ENCODE measurements at places on chromosomes 16 and 17. TPM values are rescaled to one million over a fixed set of nuclear protein-coding genes. Genes with fewer than 3 reads are reported as not detected.
A peak's percentile ranks its signal among the peaks of the same experiment; 100 is the strongest.

BCL6B gene
- 16.4 TPM for total RNA-seq

ABAT gene
- 1.8 TPM for total RNA-seq

KRTAP2-3 gene
- not detected for total RNA-seq

SHCBP1 gene
- 0.11 TPM for total RNA-seq

LAT gene
- total RNA-seq, result 53.4 TPM

WIPF2 gene
- total RNA-seq, result 11.2 TPM

AXIN2 gene
- 27.5 TPM for total RNA-seq

DNA sequence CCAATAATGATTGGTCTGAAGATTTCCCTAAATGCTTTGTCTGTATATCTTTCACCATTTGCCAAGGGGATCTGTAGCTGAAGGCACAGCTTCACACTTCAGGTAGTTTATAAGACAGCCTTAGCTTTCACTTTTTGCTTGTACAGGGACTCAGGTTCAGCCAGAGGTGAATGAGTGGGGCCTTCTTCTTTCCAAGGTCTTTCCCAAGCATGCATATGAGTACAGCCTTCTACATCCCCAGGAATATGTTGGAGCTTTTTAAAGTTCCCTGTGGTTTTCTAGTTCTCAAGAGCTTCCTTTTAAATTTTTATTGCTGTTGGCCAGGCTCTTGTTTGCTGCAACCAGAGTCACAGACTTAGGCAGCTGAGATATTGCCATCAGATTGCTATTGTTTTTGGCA lies 17.9 kb upstream of the SPDYE4 start:
- H3K27me3 ChIP-seq, result no peaks in the 10 kb centered on the region
- H3K36me3 ChIP-seq, result no peaks in the 10 kb centered on the region
- H3K4me1 ChIP-seq, result peaks cover 18% of the 10 kb centered on the region
- H3K4me3 ChIP-seq, result no peak overlapping the region

GRCh38 chr16:11386791-11387546 lies 41.7 kb downstream of the RMI2 start:
- no peaks in the 10 kb centered on the region for H3K4me1 ChIP-seq
- DNase-seq, result no peak
- H3K36me3 ChIP-seq, result no peaks in the 10 kb centered on the region
- H3K4me3 ChIP-seq, result no peak overlapping the region
- no peak overlapping the region for H3K27ac ChIP-seq
- no peaks in the 10 kb centered on the region for H3K27me3 ChIP-seq

- H3K4me3 ChIP-seq, result no peak overlapping the region
- no peaks in the 10 kb centered on the region for H3K27me3 ChIP-seq
- H3K27ac ChIP-seq, result peak overlapping the region; percentile 87
- H3K4me1 ChIP-seq, result peaks cover 41% of the 10 kb centered on the region
Observed at GRCh38 chr17:20266806-20267458, 200.4 kb downstream of the LGALS9B start.

DNA sequence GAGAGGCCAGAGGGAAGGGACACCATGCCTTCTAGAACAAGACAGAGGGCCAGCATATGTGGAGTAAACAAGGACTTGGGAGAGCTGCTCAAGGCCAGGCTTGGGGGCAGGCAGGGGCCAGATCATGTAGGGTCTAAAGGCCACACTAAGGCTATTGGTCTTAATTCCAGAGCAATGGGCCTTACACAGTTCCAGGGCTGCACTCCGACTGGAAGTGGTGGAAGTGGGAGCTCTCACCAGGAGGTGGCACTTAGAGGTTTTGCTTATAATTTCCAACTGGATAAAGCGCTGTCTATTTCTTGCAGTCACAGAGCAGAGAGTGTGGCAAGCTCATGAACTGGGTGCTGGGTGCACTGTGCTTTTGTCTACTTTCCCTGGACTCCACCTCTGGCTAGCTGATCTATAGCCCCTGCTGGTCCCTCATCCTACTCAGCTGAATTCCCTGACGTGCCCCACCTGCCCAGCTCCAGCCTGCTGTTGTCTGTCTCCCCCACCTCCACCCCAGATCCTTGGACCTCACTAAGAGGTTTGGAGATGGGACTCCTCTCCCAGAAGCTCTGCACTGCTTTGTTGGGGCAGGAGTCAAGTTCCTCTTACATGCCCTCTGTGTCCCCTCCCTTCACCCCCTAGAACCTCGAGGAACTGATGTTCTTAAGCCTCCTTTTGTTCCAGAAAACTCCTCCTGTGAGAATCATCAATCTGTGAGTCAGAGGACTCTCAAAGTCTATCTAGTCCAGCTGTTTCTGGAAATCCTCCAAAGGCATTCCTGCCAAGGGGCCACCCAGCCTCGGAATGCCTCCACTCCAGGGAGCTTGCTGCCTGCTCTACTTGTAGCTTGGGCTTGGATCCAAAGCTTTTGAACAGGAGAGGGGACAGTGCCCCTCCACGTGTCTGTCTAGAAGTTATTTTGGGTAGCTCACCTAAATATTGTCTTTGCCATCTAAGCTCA lies 48.1 kb upstream of the KSR1 start:
- H3K36me3 ChIP-seq, result no peaks in the 10 kb centered on the region
- no peaks in the 10 kb centered on the region for H3K27me3 ChIP-seq

DNA sequence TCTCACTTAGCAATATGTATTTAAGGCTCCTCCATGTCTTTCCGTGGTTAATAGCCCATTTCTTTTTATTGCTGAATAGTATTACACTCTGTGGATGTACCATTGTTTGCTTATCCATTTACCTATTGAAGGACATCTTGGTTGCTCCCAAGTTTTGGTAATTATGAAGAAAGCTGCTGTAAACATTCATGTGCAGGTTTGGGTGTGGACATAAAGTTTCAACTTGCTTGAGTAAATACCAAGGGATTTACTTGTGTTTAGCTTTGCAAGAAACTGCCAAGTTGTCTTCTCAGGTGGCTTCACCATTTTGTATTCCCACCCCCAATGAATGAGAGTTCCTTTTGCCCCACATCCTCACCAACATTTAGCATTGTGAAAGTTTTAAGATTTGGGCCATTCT lies 9.5 kb downstream of the LRRC36 start:
- no peak overlapping the region for H3K4me3 ChIP-seq
- no peak for DNase-seq
- H3K27me3 ChIP-seq, result no peaks in the 10 kb centered on the region
- no peaks in the 10 kb centered on the region for H3K4me1 ChIP-seq
- no peak overlapping the region for H3K27ac ChIP-seq
- H3K36me3 ChIP-seq, result no peaks in the 10 kb centered on the region

DNA sequence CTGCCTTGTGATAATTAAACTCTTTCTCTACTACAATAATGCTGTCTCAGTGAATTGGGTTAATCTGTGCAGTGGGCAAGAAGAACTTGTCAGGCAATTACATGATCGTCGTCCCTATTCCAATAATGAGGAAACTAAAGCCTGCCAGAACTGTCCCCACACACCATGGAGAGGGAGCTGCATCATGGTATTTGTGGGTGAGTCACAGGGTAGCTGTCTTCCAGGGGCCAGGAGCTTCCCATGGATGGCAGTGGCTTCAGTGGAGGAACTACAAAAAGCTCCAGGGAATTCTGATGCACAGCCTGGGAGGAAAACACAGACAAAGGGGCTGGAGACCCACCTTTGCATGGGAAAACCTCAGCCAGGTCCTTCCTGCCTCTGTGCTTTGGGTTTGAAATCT lies 83.3 kb upstream of the C16orf82 start:
- H3K4me1 ChIP-seq, result no peaks in the 10 kb centered on the region
- H3K27me3 ChIP-seq, result no peaks in the 10 kb centered on the region
- H3K4me3 ChIP-seq, result no peak overlapping the region
- H3K36me3 ChIP-seq, result no peaks in the 10 kb centered on the region
- no peak for DNase-seq
- no peak overlapping the region for H3K27ac ChIP-seq

DNA sequence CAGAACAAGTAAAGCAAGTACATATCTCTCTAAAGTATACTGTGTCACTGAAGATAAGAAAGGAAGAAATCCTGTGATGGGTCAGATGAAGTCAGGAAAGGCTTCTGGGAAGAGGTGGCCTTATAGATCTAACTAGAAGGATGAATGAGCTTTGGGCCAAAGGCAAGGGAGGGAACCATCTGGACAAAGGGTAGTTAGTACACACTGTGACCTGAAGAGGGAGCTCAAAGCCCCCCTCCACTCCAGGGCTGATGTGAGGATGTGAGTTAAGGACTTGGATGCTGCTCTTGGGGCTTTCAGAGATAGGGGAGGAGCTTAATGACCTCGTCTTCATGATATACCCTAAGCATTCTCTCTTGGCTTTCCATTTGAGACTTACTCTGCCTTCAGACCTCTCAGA lies 185.3 kb upstream of the CACNG3 start:
- no peak overlapping the region for H3K4me3 ChIP-seq
- H3K36me3 ChIP-seq, result no peaks in the 10 kb centered on the region
- no peaks in the 10 kb centered on the region for H3K4me1 ChIP-seq
- no peaks in the 10 kb centered on the region for H3K27me3 ChIP-seq
- no peak for DNase-seq
- H3K27ac ChIP-seq, result no peak overlapping the region

DNA sequence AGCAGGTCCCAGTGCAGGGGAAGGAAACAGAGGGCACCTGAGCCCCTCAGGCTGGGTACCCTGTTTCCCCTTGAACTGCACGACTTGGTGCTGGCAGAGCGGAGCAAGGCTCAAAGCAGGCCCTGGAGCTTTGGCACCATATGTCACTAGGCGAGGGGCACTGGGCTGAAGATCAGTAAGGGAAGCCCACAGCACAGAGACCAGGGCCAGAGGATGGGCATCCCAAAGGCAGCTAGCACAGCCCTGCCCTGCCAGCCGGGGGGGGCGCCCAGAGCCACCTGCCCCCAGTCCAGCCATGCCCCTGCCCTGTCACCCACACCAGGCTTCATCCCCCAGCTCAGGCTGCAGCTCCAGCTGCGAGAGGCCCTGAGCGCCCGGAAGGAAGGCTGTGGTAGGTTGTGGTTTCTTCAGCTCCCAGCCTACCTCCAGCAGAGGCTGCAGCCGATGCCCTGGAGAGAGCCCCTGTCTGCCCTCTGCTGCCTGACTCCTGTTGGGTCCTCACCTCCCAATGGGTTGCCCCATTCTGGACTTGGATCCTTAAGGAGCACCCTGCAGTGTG lies 10.9 kb downstream of the NHERF1 start:
- H3K27ac ChIP-seq, result peak overlapping the region; percentile 36
- H3K36me3 ChIP-seq, result no peaks in the 10 kb centered on the region
- no peaks in the 10 kb centered on the region for H3K27me3 ChIP-seq
- H3K4me1 ChIP-seq, result peaks cover 15% of the 10 kb centered on the region

- DNase-seq, result no peak
- H3K36me3 ChIP-seq, result peaks cover 32% of the 10 kb centered on the region
- no peaks in the 10 kb centered on the region for H3K27me3 ChIP-seq
- H3K4me1 ChIP-seq, result no peaks in the 10 kb centered on the region
- no peak overlapping the region for H3K27ac ChIP-seq
Observed at GRCh38 chr16:81360135-81360534, 45.4 kb downstream of the GAN start.

- no peak for DNase-seq
- H3K36me3 ChIP-seq, result peaks cover 29% of the 10 kb centered on the region
- H3K27me3 ChIP-seq, result no peaks in the 10 kb centered on the region
- H3K4me3 ChIP-seq, result no peak overlapping the region
- no peaks in the 10 kb centered on the region for H3K4me1 ChIP-seq
Observed at GRCh38 chr17:32161506-32162365, 19.4 kb downstream of the RHOT1 start.

DNA sequence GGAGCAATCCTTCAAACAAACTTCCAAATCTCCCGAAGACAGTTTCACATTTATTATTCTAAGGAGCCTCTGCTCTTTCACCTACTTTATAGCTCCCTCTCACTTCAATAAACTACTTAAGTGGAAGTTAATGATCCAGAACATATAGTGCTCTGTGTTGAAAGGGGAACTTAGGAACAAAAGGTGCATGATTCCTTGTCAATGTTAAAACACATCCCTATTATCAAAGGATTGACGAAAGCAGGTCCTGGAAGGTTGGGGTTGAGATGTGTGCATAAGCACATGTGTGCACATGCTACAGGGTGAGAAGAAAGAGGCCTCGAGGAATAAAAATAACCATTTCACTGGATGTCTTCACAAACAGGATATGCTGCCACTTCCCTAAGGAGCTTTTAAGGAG lies 170.3 kb downstream of the SLC39A11 start:
- no peaks in the 10 kb centered on the region for H3K27me3 ChIP-seq
- no peaks in the 10 kb centered on the region for H3K36me3 ChIP-seq
- no peaks in the 10 kb centered on the region for H3K4me1 ChIP-seq

GRCh38 chr16:57992084-57992483 lies 8.4 kb downstream of the ZNF319 start:
- no peak overlapping the region for H3K27ac ChIP-seq
- no peaks in the 10 kb centered on the region for H3K4me1 ChIP-seq
- peaks cover 26% of the 10 kb centered on the region for H3K36me3 ChIP-seq
- DNase-seq, result no peak
- H3K27me3 ChIP-seq, result no peaks in the 10 kb centered on the region
- H3K4me3 ChIP-seq, result no peak overlapping the region

DNA sequence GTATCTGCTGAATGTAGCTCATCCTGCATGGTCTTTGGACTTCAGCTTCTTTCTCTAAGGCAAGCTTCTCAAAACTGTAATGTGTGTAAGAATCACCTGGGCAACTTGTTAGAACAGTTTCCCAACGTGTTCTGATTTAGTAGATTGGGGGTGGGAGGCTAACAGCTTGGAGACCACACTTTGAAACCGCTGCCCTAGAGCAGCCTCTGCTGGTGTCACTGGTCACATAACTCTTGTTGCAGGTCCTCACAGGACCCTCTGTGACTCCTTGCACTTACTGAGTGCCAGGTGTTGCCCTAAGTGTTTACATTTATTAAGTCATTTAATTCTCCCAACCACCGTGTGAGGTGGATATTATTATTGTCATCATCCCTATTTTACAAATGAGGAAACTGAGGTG lies 9.9 kb downstream of the SLC35G3 start:
- H3K4me1 ChIP-seq, result no peaks in the 10 kb centered on the region
- H3K27me3 ChIP-seq, result no peaks in the 10 kb centered on the region
- no peak for DNase-seq
- H3K4me3 ChIP-seq, result no peak overlapping the region

DNA sequence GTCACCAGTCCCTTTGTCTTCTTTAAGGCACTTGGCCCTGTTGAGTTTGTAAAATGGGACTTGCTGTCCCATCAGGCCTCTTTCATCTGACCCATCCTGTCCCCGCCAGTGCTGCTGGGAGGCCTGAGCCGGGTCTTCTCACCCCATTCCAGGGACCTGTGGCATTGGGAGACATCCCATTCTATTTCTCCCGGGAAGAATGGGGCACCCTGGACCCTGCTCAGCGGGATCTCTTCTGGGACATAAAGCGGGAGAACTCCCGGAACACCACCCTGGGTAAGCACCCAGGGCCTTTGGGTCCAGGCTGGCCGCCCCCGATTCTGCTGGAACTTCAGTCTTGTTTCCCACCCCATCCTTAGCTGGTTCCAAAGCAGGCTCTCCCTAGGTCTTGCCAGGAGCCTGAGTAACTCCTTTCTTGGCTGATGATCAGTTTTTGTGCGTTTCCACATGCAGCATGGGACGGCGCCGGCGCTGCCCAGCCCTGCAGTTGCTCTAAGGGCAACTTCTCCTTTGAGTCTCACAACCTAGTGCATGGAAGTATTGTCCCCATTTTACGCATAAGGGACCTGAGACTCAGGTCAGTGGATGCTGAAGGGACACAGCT lies 4.1 kb downstream of the ZNF213 start:
- no peak overlapping the region for H3K27ac ChIP-seq
- DNase-seq, result no peak
- peaks cover 3% of the 10 kb centered on the region for H3K4me1 ChIP-seq
- H3K27me3 ChIP-seq, result no peaks in the 10 kb centered on the region
- peaks cover 35% of the 10 kb centered on the region for H3K36me3 ChIP-seq

GRCh38 chr16:31167315-31167714 lies 12.6 kb upstream of the FUS start:
- H3K27me3 ChIP-seq, result no peaks in the 10 kb centered on the region
- H3K36me3 ChIP-seq, result no peaks in the 10 kb centered on the region
- no peaks in the 10 kb centered on the region for H3K4me1 ChIP-seq
- H3K27ac ChIP-seq, result no peak overlapping the region

GRCh38 chr17:79160980-79161636 lies 86.5 kb downstream of the ENGASE start:
- DNase-seq, result no peak
- no peaks in the 10 kb centered on the region for H3K4me1 ChIP-seq
- no peak overlapping the region for H3K27ac ChIP-seq
- H3K36me3 ChIP-seq, result no peaks in the 10 kb centered on the region
- no peak overlapping the region for H3K4me3 ChIP-seq
- peaks cover 3% of the 10 kb centered on the region for H3K27me3 ChIP-seq

All from ascending aorta (tissue), 2 donors.